Tracheal epithelial cell (primary cell): ENCODE measurements at places on chromosomes 4 and X. TPM values are rescaled to one million over a fixed set of nuclear protein-coding genes. Genes with fewer than 3 reads are reported as not detected.

SHISA3 gene
- total RNA-seq, result under 0.01 TPM in 1 of 2 replicates, not detected in the other

KCND1 gene
- 0.43 and 0.48 TPM in 2 replicates for total RNA-seq

SPRY1 gene
- total RNA-seq, result 4.7 and 10.1 TPM in 2 replicates

MAP3K15 gene
- 0.24 TPM in 1 of 2 replicates, not detected in the other for total RNA-seq

CSAG1 gene
- not detected in 2 replicates for total RNA-seq

RHOH gene
- under 0.01 and 0.24 TPM in 2 replicates for total RNA-seq

PABPC4L gene
- under 0.01 and 0.24 TPM in 2 replicates for total RNA-seq

MAGIX gene
- 3.0 and 4.1 TPM in 2 replicates for total RNA-seq

LDB2 gene
- 0.24 TPM in 1 of 2 replicates, not detected in the other for total RNA-seq

CSAG3 gene
- not detected in 2 replicates for total RNA-seq

UGT2A3 gene
- 6.0 TPM in 1 of 2 replicates, not detected in the other for total RNA-seq

STOX2 gene
- total RNA-seq, result 3.4 and 4.5 TPM in 2 replicates

TLL1 gene
- 1.1 and 3.6 TPM in 2 replicates for total RNA-seq

RTL5 gene
- 0.21 and 0.24 TPM in 2 replicates for total RNA-seq

VCX3B gene
- total RNA-seq, result not detected in 2 replicates

ZAR1 gene
- not detected in 2 replicates for total RNA-seq

SPATA18 gene
- total RNA-seq, result 12.5 and 15.8 TPM in 2 replicates

DUSP21 gene
- total RNA-seq, result not detected in 2 replicates
